Calu3 (cell line): ENCODE measurements at places on chromosomes 11 and 22. TPM values are rescaled to one million over a fixed set of nuclear protein-coding genes. Genes with fewer than 3 reads are reported as not detected.

Gene ASCC2
- 62.6 and 73.4 TPM in 2 replicates for total RNA-seq

Gene CASP5
- not detected in 2 replicates for total RNA-seq

GRCh38 chr22:37805810-37806277 is 1.9 kb upstream of the GCAT start:
- no peak for DNase-seq

GRCh38 chr11:108697872-108698473 is 33.1 kb downstream of the DDX10 start:
- peak; percentile 34 for DNase-seq

- no peak for DNase-seq
Observed at GRCh38 chr11:128392259-128392658, 195.1 kb downstream of the ETS1 start.

GRCh38 chr11:47724041-47724729 is 9.0 kb upstream of the AGBL2 start:
- peak; percentile 7 for DNase-seq
